H4 (cell line): ENCODE measurements at places on chromosomes 5 and 9. TPM values are rescaled to one million over a fixed set of nuclear protein-coding genes. Genes with fewer than 3 reads are reported as not detected.

DNA sequence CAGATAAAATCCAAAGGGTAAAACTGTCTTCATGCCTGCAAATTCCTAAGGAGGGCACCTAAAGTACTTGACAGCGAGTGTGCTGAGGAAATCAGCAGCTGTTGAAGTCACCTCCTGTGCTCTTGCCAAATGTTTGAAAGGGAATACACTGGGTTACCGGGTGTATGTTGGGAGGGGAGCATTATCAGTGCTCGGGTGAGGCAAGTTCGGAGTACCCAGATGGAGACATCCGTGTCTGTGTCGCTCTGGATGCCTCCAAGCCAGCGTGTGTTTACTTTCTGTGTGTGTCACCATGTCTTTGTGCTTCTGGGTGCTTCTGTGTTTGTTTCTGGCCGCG, 727 bp upstream of the ADRB2 start:
- no peak for DNase-seq

Gene IL3
- not detected in 2 replicates for total RNA-seq

- peak; percentile 36 for DNase-seq
Measured at GRCh38 chr5:28301712-28302111, 1263.3 kb upstream of the CDH9 start.

DNA sequence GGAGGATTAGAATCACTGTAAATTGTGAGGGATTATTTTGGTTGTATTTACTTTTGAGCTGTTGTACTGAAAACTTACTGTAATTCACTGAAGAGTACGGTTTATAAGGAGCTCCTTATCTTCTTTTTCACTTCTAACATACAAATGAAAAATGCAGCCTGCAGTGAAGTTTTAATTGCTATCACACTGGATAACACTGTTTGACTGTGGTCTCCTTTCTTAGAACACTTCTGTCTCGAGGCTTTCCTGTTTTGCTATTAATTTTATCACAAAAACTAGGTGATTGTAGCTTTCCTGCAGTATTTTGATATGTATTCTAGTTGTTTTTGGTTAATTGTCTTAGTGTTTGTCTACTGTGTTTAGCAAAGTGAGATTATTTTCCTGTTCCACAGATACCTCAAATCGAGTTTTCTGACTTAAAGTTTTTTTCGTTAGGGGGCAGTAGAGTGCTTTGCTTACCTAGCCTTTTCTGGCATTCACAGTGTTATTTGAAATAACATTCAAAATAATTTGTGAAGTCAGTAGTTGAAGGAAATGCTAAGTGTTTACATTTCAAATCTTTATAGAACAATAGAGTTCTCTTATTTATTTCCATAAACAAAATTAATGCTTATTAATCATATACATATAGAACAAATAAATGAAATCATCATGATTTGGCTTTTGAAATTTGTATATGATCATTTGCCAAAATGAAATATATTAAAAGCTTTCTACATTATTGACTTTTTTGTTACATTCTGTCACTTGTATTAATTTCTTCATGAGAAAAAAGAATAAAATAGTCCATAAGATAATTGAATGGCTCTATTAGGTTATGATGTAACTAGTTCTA, 52.9 kb downstream of the COMMD10 start:
- peak; percentile 48 for DNase-seq

Gene MEGF10
- total RNA-seq, result 0.14 TPM in 1 of 2 replicates, not detected in the other

DNA sequence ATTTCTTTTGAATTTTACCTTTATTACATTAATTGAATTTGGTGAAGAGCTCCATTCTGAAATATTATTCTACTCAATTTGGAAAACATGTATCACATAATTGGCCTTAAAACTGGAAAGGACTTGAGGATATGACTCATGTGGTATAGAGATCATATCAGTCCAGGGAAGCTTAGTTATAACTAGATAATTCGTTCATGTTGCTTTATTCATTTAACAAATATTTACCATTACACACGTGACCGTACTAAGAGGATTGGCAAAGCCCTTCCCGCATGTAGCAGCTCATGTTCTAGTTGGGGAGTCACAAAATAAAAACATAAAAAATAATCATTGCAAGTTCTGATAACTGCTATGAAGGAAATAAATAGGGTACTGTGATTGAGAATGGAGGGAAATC, 1816.5 kb downstream of the MAT2B start:
- DNase-seq, result peak; percentile 26

Gene CLIC3
- total RNA-seq, result 0.64 TPM in 1 of 2 replicates, not detected in the other

GRCh38 chr9:18520416-18521047, 46.6 kb downstream of the ADAMTSL1 start:
- DNase-seq, result no peak

GRCh38 chr5:149024477-149024876, 38.4 kb downstream of the SH3TC2 start:
- peak; percentile 40 for DNase-seq

GRCh38 chr9:136713550-136713949, 1.2 kb downstream of the DIPK1B start:
- no peak for DNase-seq

Gene DDX4
- total RNA-seq, result not detected in 2 replicates

- no peak for DNase-seq
Measured at GRCh38 chr5:43648499-43649124, 45.6 kb downstream of the NNT start.
